ENCODE measurements at places on chromosomes 11 and 22.

- no peak for DNase-seq
Observed at GRCh38 chr11:106369224-106369623, 291.8 kb downstream of the AASDHPPT start.

DNA sequence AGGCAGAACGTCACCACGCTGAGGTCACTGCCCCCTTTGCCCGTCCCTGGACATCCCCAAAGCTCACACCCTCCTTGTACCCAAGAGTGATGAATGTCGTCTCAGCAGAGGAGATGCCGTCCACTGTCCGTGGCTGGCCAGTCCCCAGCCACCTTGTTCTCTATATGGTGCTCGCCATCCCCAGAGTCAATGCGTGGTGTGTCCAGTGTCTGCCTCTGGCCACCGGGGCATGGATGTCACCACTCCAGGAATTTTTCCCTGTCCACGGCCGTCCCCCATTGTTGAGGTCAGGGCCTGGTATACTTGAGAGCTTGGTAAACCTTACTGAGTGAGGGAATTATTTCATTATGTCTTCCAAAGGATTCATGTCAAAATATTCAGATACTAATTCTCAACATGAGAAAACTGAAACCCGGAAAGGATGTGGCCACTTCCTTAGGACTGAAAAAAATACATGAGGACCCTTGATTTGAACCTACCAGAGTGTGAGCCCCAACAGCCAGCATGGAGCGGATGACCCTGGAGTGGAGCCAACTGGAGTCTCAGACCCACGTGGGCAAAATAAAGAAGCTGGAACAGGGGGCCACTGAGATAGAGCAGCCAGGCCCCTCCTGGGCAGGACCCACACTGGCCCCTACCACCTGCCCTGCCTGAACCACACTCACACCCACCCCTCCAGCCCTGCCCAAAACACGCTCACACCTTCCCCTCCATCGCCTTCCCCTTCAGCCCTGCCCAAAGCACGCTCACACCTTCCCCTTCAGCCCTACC, 376.4 kb downstream of the BRD1 start:
- no peak for DNase-seq

GRCh38 chr11:17405232-17406005, 17.0 kb upstream of the KCNJ11 start:
- no peak for DNase-seq

DNA sequence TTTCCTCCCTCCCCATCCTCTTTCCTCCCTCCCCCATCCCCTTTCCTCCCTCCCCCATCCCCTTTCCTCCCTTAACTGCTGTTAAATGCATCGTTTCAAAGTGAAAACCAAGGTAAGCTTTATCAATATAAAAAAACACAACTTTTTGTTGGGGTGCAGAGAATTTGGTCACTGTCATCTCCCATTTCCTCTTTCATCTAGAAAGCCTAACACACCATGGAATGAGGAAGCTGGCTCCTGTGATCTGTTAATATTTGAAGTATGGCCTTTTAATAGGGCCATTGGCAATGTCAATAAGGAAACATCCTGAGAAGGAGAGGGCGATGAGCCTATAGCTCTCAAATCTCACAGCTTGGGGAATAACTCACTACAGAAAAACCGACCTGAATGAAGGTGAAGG, 7.0 kb downstream of the EXPH5 start:
- DNase-seq: no peak

DNA sequence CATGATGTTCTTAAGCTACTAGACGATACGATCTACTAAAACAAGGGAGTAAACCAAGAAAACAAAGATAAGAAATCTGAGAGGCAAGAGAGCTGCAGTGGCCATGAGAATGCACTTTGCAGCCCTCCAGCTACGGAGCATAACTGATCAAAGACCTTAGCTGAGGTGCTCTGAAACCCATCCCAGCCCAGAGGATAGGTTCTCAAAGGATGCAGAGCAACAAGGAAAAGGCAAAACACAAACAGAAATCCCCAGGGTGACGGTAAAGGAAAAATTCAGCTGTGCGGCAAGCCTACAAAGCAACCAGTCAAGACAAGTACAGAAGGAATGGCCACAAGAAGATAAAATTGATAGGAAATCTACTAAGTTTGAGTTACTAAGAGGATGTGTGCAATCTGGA, 32.5 kb upstream of the CFAP300 start:
- no peak for DNase-seq

DNA sequence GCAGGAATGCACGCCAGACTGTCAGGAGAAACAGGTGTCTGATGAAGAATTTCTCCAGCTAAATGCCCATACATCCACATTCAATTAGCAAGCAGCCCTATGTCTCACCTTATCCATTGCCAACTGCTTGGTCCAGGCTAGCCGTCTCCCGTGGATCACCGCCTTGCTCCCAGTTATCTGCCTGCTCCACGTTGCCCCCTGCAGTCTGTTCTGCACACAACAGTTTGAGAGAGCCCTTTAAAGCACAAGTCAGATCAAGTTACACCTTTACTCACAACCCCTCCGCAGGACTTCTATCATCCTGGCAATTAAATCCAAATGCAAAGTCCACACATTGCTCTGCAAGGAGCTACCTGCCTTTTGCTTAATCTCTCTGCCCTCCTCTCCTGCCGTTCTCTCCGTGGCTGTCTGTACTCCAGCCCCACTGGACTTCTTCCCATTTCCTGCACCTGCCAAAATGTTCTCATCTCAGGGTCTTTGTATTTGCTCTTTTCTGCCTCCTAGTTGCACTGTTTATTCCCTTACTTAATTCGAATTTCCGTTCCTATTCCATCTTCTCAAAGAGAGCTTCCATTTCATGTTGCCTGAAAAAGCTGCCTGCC, 185.3 kb upstream of the LARGE1 start:
- no peak for DNase-seq

DNA sequence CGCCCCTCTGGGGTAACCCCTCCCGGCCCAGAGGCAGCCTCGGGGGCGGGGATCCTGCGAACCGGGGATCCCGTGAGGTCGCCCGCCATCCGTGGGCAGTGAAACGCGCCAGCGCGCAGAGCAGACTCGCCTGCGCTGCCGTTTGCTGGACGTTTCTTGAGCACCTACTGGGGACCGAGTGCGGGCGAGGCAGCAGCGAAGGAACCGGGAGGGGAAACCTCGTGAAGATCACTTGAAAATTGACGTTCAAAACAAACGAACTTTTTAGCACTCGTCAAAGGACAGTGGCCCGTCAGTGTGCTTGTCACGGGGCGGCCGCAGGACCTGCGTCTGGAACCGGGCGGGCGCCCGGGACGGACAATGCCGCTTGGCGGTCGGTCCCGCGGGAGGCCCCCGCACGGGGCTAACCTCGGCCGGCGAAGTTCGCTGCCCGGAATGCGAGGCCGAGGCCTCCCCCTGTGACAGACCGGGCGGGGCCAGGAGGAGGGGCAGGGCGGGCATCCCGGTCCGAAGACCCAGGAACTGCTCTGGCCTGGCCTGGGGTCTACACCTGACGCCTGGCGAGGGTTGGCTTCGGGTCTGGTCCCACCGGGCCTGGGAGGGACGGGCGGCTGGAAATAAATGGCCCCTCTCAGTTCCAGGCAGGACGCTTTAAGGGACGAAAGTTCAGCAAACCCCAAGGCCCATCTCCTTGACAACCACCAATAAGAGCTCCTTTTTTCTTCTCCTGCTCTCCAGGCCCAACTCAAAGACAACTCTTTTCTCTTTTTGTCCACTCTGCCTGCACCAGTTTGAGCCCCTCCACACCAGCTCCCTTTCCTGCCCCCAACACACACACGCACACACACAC, 723 bp upstream of the SCUBE1 start:
- no peak for DNase-seq

DNA sequence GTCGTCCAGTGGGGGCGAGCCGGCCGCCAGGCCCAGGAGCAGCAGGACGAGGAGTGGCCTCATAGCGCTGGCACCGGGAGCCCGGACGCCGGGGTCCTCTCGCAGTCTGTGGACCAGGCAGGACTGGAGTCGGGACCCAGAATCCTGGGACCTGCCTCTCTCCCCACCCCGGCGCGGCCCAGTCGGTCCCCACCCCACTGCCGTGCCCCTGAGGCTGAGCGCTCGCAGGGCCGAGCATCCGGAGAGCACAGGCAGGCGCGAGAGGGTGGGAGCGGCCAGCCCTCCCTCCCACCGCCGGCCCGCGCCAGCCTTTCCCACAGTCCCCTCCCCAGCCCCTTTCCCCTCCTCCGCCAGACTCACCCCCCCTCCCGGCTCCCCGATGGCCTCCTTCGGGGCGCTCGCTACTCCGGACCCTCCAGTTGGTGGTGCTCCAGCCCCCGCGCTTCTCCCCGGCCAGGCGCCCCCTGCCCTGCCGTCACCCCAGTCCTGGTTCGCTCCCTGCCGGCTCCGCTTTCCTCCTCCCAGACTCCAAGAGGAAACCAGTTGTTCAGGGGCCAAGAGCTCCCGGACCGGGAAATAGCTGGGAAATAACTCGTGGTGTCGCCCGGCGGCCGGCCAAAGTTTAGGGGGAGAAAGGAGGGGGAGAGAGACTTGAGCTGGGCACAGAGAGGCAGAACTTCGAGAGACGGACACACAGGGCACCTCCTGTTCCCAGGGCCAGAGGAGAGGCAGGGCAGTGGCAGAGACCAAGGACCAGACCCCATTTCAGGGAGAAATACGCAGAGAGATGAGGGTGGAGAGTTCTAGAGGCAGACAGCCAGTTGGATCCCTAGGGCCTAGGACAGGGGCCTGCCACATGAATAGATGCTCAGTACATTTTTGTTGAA, at the start of gene C1QTNF5:
C1QTNF5 (minus strand) TSS at position 549 of the 887 bp plus-strand sequence; CDS start at position 63, 486 bp downstream.
- peak; percentile 49 for DNase-seq
